ENCODE measurements at places on chromosomes 4 and X.

- no peak for DNase-seq
These were observed 233.8 kb downstream of the IL15 start for GRCh38 chr4:141870152-141870551.

GRCh38 chr4:122658818-122659295, 38.0 kb upstream of the IL21 start:
- DNase-seq: no peak

DNA sequence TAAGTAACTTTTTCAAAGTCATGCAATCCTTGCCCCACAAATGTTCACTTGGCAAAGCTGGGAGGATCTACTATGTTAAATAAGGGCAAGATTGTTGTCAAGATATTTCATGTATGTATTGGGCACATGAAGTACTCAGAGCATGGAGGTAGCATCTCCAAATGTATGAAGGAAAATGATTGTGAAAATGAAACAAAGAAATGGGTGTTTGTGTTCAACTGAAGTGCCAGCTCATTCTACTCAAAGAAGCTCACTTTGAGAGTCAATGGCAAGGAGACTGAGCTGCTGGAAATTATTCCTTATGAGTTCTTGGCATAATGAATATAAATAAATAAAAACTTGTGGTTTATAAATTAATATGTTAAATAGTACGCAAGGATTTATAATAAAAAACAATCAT, 124.5 kb upstream of the ARSJ start:
- no peak for DNase-seq

GRCh38 chr4:172163215-172163614, 350.0 kb downstream of the GALNTL6 start:
- DNase-seq: no peak

DNA sequence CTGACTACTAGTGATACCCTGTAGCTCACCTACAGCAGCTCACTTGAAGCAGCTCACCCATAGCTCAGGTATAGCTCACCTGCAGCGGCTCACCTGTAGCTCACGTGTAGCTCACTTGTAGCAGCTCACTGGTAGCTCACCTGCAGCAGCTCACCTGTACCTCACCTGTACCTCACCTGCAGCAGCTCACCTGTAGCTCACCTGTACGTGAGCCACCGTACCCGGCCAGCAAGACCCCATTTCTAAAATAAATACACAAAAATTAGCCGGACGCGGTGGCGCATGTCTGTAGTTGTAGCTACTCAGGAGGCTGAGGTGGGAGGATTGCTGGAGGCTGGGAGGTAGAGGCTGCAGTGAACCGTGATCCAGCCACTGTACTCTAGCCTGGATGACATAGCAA, 30.6 kb downstream of the SHOX start:
- no peak for DNase-seq

- no peak for DNase-seq
These were observed 64.8 kb upstream of the RBPJ start for GRCh38 chr4:26255989-26256388.

GRCh38 chrX:151982222-151982621, 7.7 kb upstream of the GABRE start:
- no peak for DNase-seq

- DNase-seq: no peak
These were observed 244.3 kb downstream of the EVC2 start for GRCh38 chr4:5463936-5464650.

- DNase-seq: no peak
These were observed 48.1 kb upstream of the PLK4 start for GRCh38 chr4:127832585-127832984.

- no peak for DNase-seq
These were observed 56.4 kb downstream of the FBXW7 start for GRCh38 chr4:152479428-152480026.

GRCh38 chrX:68534691-68535090, 35.8 kb downstream of the YIPF6 start:
- no peak for DNase-seq

- no peak for DNase-seq
These were observed 474.7 kb downstream of the SPRY1 start for GRCh38 chr4:123871341-123871740.

Data from stimulated activated CD8-positive, alpha-beta memory T cell treated with anti-CD3 and anti-CD28 coated beads, Interleukin-15, amount 100 ng/mL, for 48 hours (primary cell).